ENCODE measurements at places on chromosomes 2 and 18. TPM values are rescaled to one million over a fixed set of nuclear protein-coding genes. Genes with fewer than 3 reads are reported as not detected.
A peak's percentile ranks its signal among the peaks of the same experiment; 100 is the strongest.

The NYAP2 gene
- total RNA-seq, result 0.79 TPM

The TMEM127 gene
- total RNA-seq, result 13.4 TPM

The MYO5B gene
- 8.8 TPM for total RNA-seq

The UGT1A3 gene
- total RNA-seq, result 1.2 TPM

The KIF3C gene
- 5.4 TPM for total RNA-seq

The VAPA gene
- total RNA-seq, result 278 TPM

The VSNL1 gene
- total RNA-seq, result 1.7 TPM

The SIX3 gene
- not detected for total RNA-seq

The ASB18 gene
- total RNA-seq, result not detected

The ALPP gene
- not detected for total RNA-seq

The MAP3K20 gene
- 140 TPM for total RNA-seq

The FOXI3 gene
- total RNA-seq, result not detected

The PRADC1 gene
- total RNA-seq, result 13.0 TPM

GRCh38 chr18:34028324-34028723, 196.4 kb downstream of the NOL4 start:
- DNase-seq, result no peak

DNA sequence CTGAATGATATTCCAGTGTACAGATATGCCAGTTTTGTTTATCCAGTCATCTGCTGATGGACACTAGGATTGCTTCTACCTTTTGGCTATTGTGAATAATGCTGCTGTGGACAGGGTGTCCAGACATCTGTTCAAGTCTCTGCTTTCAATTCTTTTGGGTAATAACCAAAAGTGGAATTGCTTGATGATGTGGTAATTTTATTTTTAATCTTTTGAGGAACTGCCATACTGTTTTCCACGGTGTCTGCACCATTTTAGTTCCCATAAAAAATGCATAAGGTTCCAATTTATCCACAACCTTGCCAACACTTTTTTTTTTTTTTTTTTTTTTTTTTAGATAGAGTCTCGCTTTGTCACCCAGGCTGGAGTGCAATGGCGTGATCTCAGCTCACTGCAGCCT, 141.9 kb upstream of the REV1 start:
- DNase-seq, result no peak

GRCh38 chr18:68342039-68342659, 372.8 kb downstream of the TMX3 start:
- DNase-seq, result no peak

- DNase-seq, result no peak
These were observed 29.8 kb downstream of the KCNE4 start for GRCh38 chr2:223081789-223082188.

DNA sequence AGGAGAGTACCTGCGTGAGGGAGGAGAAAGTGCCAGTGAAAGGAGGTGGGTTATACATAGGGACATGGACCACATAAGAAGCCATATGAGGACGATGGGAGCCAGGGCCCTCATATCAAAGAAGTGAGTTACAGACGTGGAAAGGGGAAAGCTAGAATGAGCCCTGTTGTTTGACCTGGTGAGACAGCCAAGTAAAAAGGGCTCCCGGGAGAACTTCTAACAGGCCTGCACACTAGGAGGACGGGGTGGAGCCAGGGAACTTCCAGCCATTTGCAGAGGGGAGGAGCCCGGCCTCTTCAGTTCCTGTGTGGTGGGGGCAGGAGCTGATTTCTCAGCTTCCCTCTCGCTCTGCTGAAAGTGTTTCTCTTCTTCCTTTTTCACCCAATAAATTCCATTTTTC, 84.1 kb upstream of the SLC66A3 start:
- no peak for DNase-seq

GRCh38 chr2:1766425-1766824, 22.1 kb upstream of the PXDN start:
- no peak for DNase-seq

GRCh38 chr2:26018184-26019055, 15.5 kb upstream of the RAB10 start:
- no peak for DNase-seq

- no peak for DNase-seq
These were observed 53.4 kb downstream of the FHOD3 start for GRCh38 chr18:36350839-36351469.

DNA sequence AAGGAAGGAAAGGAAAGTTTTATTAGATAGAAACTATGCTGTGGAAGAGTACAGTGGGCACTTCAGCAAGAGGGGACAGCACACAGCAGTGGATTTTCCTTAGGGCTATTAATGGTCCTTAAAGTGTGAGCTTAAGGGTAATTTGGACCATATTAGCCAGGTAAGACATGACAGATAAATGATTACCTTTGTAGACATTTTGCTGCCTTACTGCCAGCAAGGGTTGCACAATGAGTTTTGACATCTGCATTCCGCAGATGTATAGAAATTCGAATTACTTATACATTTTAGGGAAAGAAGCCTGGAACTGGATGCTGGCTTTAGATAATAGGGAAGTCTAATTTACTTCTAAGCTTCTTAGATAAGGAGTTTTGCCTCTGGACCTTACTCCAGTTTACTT, 14.0 kb upstream of the UBE2F start:
- DNase-seq, result no peak

GRCh38 chr2:236745420-236746210, 176.0 kb downstream of the ACKR3 start:
- DNase-seq, result peak; percentile 70

DNA sequence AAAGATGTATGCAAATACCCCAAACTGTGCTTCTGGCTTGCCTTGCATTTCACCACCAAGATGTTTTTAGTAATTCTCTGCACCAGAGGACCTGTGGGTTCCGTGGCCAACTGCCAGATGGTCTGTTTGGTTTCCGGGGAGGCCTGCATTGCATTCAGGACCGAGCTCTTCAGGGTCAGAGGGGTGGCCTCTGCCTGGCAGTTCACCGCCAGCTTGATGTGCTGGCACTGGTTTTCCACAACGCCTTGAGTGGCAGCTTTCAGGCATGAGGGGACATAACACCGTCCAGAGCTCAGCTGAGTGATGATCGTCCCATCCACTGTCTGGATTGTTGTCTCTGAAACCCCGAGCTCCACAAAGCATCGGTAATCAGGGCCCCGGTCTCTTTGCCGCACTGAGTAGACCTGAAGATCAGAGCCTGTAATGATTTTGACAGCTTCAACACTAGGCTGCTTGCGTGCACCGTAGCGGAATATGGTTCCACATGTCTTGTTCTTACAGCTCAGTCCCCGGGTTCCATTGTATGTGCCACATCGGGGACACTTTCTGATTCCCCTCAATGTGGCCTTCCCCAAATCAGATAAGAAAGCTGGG, 9.4 kb downstream of the C2orf42 start:
- DNase-seq, result no peak

GRCh38 chr18:34128436-34128835, 96.3 kb downstream of the NOL4 start:
- no peak for DNase-seq

- no peak for DNase-seq
These were observed 654.5 kb downstream of the RNF144A start for GRCh38 chr2:7571701-7572100.

- DNase-seq, result no peak
These were observed 14.9 kb downstream of the SIX2 start for GRCh38 chr2:44994377-44994776.

GRCh38 chr2:30003128-30003527, 81.7 kb upstream of the ALK start:
- DNase-seq, result no peak

DNA sequence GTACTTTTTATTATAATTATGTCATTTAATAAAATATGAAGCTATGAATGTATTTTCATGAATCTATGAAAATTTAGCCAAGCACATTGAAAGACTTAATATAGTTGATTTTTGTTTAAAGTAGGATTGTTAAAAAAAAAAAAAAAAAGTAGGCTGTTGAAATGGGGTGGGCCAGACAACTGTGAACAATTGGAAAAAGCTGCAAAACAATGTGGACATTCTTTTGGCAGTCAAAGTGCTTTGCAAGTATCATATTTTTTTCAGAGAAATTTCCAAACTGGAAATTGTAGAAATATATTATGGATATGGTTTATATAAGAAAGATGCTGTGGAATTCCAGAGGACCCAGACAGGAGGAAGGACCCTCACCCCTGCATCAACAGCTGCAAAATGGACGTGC, 82.1 kb downstream of the ETAA1 start:
- no peak for DNase-seq

DNA sequence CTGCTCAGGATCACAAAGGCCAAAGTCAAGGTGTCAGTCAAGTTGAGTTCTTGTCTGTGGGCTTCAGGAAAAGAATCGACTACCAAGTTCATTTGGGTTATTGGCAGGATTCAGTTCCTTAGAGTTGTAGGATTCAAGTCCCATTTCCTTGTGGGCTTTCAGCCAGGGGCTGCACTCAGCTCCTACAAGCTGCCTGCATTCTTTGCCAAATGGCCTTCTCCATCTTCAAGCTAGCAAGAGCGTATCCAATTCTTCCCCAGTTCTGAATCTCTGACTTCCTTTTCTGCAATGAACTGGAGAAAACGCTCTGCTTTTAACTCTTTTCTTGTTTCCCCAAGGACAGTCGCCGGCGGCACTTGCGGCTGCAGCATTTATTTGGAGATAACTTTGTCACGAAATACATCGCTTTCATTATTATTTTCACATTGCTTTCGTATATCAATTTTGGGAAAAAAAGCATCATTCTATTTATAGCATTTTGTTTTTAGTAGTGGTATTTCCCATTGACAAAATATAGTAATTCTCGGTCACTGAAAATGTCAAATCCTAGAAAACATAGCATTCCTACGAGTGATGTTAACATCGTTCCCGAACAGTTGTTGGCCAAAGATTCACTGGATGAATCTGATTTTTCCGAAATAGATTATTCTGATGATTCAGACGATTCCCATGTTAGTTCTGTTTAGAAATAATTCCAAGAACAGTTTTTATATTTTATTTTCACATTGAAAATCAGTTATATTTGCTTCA, 59.6 kb upstream of the SERPINE2 start:
- DNase-seq, result no peak

GRCh38 chr18:74331404-74331803, 15.8 kb downstream of the C18orf63 start:
- no peak for DNase-seq

DNA sequence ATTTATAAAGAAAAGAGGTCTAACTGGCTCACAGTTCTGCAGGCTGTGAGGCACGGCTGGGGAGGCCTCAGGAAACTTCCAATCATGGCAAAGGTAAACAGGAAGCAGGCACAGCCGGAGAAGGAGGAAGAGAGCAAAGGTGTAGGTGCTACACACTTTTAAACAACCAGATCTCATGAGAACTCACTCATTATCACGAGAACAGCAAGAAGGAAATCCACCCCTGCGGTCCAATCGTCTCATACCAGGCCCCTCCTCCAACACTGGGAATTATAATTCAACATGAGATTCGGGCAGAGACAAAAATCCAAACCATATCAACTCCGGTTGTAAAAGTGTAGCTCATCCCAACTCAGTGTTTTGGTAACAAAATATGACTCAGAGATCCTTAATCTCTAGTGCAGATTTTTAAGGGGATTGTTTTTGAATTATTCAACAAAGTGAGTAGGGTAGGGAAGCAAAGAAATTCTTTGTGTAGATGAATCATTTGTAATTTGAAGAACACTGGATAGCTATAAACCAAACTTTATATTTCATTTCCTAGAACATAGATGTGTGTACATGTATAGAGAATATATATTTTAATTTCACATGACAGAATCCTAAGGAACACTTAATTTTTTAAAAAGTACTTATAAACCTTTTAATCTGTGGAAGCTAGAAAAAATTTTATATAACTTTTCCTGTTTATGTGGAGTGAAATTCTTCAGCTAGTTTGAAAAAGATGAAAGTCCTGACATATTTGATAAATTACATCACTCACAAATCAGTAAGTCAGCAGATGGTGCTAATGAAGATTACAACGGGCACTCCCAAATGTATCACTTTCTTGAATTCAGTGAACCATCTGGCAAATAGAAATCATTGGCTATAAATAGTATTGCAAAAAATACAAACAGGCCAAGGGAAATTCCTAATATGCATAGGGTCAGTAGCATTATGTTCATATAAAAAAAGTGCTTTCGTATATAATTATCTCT, 130.1 kb downstream of the OLA1 start:
- no peak for DNase-seq

DNA sequence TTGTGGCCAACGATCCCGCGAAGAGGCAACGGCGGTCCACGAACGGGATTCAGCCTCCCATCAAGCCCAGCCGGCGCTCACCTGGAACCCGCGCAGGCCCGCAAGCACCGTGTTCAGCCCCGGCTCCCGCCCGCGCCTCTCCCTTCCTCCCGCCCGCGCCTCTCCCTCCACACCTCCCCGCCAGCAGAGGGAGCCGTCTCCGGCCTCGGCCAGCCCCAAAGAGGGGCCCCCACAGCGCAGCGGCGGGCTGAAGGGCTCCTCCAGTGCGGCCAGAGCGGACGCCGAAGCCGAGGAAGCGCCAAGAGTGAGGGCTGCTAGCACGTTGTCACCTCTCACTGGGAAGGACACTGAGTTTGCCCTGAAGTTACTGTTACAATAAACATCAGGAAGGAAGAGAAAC, 55.3 kb upstream of the LAPTM4A start:
- DNase-seq, result no peak

- DNase-seq, result no peak
These were observed 113.0 kb upstream of the CHRNA1 start for GRCh38 chr2:174877301-174877700.

- no peak for DNase-seq
These were observed 46.6 kb upstream of the XIRP2 start for GRCh38 chr2:166841679-166842078.

- DNase-seq, result no peak
These were observed 4.2 kb downstream of the TFPI start for GRCh38 chr2:187549951-187550555.
